Fibroblast of skin of left quadriceps (primary cell): ENCODE measurements at places on chromosomes 1 and 21.

DNA sequence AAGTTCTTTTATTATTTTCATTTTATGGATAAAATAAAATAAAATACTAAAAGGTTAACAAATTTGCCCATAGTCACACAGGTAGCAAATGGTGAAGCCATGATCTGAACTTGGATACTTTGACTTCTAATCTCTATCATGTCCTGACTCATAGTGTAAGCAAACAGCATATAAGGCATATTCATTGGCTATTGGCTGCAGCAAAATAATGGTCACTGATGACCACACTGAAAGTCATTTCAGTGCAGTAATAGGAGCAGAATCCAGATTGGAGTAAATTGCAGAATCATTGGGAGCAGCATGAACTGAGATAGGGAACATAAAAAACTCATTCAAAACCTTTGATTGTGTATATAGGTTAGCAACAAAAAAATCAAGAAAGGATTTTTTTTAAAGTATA lies 262.9 kb downstream of the PLA2G4A start:
- DNase-seq = no peak

GRCh38 chr1:63983391-63984256 lies 209.8 kb downstream of the ROR1 start:
- DNase-seq = no peak

DNA sequence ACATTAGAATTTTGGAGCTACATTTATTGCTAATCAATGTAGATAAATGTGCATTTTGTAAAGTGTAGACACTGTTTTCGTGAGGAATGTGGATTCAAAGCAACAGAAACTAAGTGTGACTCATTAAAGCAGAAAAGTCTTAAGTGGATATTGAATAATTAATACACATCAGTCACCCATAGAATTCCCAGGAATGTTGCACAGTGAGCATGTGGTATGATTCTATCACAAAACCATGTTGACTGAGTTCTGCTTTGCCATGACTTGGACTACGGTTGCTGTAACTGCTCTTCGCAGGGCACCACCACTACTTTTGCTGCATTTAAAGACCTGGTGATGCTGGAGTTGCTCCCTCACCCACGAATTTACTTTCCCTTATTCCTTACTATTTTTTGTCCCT lies 471.8 kb downstream of the KCNT2 start:
- no peak for DNase-seq

GRCh38 chr1:166080967-166081870 lies 85.6 kb downstream of the FAM78B start:
- peak; percentile 6 for DNase-seq

GRCh38 chr1:53315456-53316423 lies 12.1 kb downstream of the LRP8 start:
- DNase-seq = no peak
